ENCODE measurements at places on chromosomes 16 and 17.

GRCh38 chr17:27804113-27804512 is 3.8 kb upstream of the NOS2 start:
- no peak for DNase-seq

DNA sequence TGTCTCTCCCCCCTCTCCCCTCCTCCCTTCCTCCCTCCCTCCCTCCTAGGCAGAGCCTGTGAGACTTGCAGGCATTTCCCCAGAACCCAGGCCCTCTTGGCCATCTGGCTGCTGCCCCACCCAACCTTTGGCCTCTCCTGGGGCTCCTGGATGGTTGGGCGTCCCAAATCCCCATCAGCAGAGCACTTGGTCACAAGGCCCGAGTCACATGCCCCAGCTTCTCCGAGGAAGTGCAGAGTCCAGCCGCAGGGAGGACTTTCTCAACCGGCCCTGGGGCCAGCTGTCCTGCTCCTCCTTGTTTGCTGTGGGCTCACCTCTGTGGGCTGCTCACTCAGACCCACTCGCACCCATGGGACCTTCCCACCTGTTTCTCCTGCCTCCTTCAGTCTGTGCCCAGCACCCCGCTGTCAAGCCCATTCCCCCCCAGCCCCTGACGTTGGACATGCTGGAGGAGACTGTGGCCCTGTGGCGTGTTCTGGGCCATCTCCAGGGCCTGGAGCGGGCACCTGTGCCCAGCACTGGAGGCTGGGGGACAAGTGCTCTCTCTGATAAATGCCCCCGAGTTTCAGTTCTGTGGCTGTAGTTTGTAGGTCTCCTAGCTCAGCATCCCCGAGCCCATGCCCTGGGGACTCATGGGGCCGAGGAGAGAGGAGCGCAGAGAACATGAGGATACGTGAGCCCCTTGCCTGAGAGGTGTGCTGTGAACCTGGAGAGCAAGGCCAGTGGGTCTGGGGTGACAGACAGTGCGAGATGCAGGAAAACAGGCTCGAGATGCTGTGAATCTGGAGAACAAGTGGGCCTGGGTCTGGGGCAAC is 42.3 kb upstream of the ZNF750 start:
- no peak for DNase-seq

DNA sequence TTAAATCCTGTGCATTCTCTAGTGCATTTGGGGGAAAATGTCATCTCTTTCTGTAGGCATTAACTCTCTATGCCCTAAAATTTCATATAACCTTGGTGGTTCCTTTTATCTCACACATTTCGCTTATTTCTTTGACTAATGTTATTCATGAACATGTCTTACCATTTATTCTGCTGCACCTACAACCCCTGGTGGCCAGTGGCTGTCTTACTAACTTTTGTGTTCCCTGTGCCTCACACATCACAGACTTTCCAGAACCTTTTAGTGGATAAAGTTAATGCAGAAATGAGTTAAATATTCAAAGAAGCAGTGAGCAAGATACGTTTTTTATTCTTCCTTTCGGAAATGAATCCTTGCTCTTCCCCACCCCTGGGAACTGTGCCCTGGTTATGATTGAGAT is 111.9 kb downstream of the CDH13 start:
- DNase-seq = no peak

DNA sequence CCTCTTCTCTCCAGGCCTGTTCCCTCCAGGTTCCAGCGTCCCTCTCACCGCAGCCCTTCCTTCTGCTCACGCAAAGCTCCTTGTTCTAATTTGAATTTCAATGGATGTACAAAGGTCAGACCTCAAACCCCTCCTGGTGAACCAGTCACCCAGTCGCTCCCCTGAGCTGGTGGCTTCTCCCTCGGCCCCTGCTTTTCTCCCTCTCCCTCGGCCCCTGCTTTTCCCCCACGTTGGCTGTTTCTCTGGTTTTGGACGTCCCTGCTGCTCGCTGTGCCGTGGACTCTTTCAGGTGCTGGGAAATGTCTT is 8.6 kb upstream of the MSLN start:
- no peak for DNase-seq

DNA sequence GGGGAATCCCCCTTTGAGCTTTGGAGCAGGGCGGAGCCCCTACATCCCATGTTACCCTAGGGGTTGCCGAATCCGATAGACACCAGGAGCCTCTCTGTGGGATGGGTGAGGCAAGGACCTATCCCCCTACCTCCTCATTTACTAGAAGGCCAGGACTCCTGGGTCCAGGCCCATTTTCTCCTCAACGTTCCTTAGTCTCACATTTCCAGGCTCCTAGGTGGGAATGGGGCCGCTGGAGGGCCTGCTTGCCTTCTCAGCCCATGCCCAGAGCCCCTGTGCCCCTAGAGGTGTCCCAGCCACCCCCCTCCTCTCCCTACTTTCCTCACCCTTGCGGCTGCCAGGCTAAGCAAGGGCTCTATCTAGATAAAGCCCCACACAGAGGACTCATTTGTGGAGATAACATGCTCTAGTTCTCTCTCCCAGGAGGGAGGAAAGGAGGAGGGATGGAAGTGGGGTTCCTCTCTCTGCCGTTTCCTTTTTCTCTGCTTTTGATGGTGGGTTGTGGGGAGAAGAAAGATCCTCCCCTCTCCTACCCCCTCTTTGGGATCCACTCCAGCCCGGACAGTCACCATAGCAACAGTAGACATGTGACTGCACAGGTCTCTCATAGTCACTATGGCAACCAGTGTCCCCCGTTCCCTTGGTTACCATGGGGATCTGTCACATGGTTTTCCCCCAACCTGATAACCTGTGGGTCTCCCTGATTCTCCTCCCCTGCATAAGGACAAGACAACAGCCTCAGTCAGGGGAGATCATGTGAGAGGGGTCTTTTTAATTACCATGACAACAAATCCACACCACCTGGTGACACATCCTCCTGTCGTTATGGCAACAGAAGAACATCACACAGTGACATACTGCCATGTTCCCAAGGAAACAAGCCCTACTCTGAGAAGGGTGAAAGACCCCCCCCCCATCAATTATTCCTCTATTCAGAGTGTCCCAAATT is 5.2 kb downstream of the CACNA1G start:
- no peak for DNase-seq
